ENCODE measurements at places on chromosomes 16 and 17.

DNA sequence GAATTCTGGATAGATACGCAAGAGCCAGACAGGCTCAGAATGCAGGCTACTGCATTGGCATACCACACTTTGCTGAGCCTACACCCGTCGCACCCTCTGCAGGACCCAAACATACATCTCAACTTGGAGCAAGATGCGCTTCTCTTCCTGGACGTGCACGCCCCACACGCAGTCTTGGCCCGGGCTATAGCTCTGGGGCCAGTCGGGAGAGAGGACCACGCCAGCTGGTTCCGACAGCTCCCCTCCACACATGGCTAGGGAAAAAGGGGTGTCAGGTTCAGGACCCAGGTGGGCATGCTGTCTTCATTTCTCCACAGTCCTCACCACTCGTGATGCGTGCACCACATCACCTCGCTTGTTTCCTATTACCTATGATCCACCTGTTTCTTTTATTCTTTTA, 15.1 kb upstream of the CDIPT start:
- no peak for DNase-seq

DNA sequence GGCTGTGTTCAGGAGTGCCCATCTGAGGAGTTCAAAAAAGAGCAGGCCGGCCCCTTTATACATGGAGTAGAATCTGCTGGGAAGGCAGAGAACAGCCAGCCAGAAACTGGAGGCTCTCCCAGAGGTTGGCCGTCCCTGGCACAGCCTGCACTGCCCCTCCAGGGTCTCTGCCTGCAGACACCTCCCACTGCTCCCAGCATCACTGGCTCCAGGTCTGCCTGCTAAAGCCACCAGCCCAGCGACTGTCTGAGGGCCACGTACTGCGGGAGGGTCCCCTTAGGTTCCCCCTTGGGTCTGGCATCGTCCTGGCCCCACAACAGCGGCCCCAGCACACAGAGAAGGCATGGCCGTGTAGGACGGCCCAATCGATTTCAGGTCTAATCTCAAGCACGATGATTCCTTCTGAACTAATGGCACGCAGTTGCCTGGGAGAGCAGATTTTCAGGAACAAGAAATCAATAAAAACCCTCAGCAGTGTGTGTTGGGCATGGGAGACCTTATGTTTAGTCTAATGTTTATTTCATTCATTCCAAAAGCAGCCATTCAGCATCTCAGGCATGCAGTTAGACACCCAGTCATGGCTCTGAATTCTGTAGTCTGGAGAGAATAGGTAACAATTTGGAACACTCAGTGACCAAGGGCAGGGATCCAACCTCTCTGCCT, 95.6 kb downstream of the PGS1 start:
- no peak for DNase-seq

DNA sequence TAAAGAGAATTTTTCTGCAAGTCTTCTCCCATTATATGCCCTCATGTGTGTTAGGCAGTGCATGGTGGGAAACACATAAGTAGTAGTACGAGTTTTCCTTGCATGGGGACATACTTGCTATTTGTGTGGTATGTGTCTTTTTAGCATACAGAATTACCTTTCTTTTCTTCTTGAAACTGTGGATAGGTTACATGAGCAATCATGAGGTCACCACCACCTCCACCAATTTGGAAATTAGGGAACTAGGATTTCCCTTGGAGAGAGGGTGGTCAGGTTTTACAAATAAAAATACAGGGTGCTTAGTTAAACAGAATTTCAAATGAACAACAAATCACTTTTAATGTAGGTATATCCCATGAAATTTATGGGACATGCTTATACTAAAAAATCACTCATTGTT, 16.3 kb upstream of the AMZ2 start:
- no peak for DNase-seq

DNA sequence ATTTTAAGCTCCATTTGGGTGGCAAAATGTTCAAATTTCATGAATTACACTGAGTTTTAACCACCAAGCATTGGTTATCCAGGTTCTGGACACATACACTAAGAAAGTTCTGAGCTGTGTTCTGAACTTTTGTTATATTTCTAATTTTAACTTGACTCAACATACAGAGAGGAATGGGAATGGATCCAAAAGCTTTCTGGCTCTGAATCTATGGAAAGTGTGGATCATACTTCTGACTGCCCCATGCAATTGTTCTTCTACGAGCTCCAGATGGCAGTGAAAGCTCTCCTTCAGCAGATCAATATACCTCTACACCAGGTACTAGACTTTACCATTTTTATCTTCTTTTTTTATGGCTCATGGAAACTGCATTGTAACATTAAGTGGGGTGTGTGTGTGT, 113.0 kb upstream of the NOG start:
- DNase-seq, result no peak

DNA sequence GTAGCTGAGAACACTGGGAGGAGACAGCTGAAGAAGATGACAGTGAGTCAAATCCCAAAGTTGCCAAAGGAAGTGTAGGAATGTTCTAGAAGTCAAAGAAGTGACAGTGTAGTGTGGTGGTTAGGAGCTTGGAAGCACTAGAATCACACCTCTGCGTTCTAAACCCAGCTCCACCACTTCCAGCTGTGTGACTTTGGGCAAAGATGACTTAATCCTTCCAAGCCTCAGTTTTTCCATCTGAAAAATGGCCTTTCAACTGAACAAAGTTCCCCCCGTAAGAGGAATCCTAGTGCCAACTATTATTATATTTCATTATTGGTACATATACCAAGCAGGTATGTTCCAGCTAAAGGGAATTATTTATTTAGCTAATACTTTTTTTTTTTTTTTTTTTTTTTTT, 56.0 kb downstream of the IQCK start:
- no peak for DNase-seq

DNA sequence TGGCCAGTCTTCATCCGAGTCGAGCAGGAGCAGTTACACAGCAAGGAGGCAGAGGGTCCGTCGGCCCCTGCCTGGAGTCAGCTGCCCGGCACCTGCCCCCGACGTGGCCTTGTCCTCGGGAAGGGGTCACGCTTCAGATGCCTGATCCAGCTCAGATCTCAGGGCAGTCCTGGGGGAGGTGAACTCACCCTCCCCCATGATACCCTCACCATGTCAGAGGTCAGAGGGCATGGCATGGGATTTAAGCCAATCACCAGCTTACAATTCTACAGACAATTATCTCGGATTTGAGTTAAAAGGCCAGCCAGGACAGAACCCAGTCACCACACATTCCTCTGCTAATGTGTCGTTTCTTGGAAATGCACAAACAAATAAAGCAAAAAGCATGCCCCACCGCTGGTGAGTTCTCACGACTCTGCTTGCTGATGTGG, 211.3 kb downstream of the FOXL1 start:
- no peak for DNase-seq

- DNase-seq, result no peak
Observed at GRCh38 chr16:20821682-20822081, 15.4 kb downstream of the REXO5 start.

GRCh38 chr17:67369676-67370075, 3.3 kb upstream of the PSMD12 start:
- DNase-seq, result no peak

GRCh38 chr17:27982688-27983087, 59.8 kb upstream of the NLK start:
- no peak for DNase-seq

DNA sequence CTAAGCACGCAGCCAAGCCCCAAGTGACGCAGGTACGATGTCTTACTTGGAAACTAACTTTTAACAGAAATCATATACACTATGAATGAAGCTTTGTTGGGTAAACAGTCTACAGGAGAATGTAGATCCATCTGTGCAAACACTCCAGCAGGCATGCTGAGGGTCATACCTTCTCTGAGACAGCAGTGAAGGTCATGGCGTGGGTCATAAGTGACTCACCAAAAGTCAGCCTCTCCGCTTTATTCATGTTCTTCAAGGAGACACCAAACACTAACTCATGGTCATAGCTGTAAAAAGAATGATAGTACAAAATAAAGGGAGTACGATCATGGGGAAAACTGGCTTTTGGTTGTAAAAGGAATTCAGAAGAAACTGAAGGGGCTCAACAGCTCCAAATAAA, 20.6 kb downstream of the BLMH start:
- DNase-seq, result no peak

GRCh38 chr17:83204230-83204725, 124.9 kb downstream of the METRNL start:
- no peak for DNase-seq

- peak; percentile 77 for DNase-seq
Observed at GRCh38 chr17:27473748-27474609, 17.7 kb downstream of the KSR1 start.

DNA sequence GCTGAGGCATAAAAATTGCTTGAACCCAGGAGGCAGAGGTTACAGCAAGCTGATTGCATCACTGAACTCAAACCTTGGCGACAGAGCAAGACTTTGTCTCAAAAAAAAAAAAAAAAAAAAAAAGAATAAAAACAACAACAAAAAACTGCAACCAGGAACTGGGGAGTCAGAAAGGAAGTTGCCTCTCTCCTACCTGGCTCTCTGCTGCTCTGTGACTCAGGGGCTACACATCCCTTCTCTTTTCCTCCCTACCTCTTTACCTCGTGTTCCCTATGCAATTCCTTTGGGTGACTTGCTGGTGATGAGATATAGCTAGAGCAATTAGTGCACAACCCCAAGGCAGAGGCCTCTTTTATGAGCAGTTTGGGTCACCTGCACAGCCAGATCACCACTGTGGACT, 95.9 kb downstream of the ABCC1 start:
- no peak for DNase-seq

GRCh38 chr16:85383836-85384832, 229.0 kb upstream of the GSE1 start:
- DNase-seq, result no peak

GRCh38 chr17:74119049-74119580, 84.4 kb upstream of the RPL38 start:
- no peak for DNase-seq

DNA sequence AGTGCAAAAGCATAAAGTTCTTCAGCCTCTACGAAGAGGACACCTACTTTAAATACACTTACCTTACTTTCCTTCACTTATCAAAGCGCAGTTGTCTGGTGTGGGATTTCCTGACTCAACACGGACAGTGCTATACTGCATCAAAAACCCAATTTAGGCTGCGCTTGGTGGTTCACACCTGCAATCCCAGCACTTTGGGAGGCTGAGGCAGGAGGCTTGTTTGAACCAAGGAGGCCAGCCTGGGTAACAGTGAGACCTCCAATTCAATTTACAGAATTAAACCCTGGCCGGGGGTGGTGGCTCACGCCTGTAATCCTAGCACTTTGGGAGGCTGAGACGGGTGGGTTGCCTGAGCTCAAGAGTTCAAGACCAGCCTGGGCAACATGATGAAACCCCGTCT, 4.1 kb downstream of the JMJD6 start:
- DNase-seq, result no peak

- no peak for DNase-seq
Observed at GRCh38 chr17:10127819-10128425, 70.5 kb downstream of the GAS7 start.

DNA sequence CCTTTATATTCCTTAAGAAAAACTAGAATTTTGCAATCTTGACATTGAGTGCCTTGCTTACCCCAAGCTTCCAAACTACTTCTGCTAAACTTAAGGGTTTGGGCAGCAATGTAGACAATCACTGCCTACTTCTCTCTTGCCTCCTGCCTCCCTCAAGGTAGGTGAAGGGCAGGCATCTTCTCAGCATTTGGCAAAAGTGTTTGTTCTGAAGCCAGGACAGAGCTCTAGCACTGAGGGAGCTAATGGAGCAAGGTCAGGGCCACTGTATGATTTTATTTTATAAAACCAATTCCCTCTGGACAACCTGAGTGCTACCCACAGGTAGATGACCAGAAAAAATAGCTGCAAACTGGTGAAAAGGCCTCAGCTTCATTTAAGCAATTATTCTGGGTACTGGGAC, 111.8 kb downstream of the IRX3 start:
- no peak for DNase-seq

- no peak for DNase-seq
Observed at GRCh38 chr16:53849585-53849984, 145.6 kb downstream of the FTO start.

GRCh38 chr17:27420211-27420950, 35.9 kb upstream of the KSR1 start:
- no peak for DNase-seq

- DNase-seq, result no peak
Observed at GRCh38 chr16:21184834-21185233, 26.4 kb downstream of the LDAF1 start.

- no peak for DNase-seq
Observed at GRCh38 chr16:17362946-17363345, 107.8 kb downstream of the XYLT1 start.

DNA sequence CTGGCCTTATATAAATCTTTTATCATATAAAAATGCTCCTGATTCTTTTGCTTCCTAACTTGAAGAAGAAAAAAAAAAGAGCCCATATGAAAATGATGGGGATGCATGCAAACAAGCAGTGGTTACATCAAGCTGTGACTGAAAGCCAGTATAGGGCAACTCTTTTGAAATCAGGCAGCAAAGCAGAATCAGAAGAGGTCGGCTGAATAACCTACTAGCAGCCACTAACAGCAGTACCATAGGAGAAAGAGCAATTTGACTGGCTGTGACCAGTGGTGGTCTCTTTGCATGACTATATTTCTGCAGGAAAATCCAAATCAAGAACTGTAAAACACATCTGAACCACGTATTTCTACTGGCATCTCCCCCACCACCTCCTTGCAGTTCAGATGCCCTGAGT, 161.9 kb upstream of the C17orf78 start:
- no peak for DNase-seq

GRCh38 chr17:54891176-54891821, 9.4 kb upstream of the TOM1L1 start:
- DNase-seq, result no peak

GRCh38 chr17:1604831-1605528, 23.7 kb downstream of the SLC43A2 start:
- no peak for DNase-seq

DNA sequence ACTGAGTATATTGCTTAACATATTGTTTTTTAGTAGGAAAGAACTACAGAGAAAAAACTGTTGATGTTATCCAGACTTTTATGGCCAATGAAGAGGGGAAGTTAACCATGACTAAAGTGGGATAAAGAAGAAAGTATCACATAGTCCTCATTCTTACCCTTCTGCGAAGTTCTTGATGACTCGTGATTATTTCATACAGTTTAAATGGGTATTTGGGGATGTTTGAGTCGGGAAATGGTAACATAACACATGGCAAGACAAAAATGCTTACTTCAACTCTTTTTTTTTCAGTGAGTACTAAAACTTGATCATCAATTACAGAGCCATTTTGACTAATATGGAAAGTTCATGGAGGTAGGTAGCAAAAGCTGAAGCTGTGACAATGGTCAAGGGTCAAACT, 4.9 kb downstream of the POLG2 start:
- DNase-seq, result no peak

- no peak for DNase-seq
Observed at GRCh38 chr16:674968-675883, at the start of gene RHBDL1. Gene RHBDL1 (plus strand): TSS chr16:675671. CDS start chr16:675791, 120 bp downstream.

GRCh38 chr16:65489531-65490023, 367.7 kb upstream of the CDH11 start:
- no peak for DNase-seq

DNA sequence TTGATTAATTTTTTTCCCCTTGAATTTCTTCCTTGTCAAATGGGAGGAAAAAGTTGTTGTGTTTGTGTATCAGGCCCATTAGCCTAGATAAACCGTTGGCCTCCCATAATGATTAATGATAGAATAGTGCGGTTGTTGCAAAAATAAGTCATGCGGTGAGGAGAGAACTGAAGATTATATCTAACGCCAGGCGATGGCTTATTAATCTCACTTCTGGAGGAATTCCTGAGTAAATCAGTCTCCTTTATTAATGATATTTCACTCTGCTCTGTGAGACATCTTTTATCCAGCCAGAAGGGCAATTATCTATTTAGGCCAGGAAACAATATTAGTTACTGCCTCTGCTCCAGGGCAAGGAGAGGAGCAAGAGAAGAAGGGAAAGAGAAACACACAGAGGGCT, 107.3 kb downstream of the IRX5 start:
- no peak for DNase-seq

GRCh38 chr17:6780001-6780400, 4.0 kb downstream of the FBXO39 start:
- no peak for DNase-seq

All from stimulated activated CD4-positive, alpha-beta T cell treated with anti-CD3 and anti-CD28 coated beads, Interleukin-4, amount 100 ng/mL, for 1 hour (primary cell).